A172 (cell line): ENCODE measurements at places on chromosomes 2 and 18.
A peak's percentile ranks its signal among the peaks of the same experiment; 100 is the strongest.

GRCh38 chr2:224650815-224651439, 65.2 kb downstream of the CCDC195 start:
- DNase-seq, result peak; percentile 58

DNA sequence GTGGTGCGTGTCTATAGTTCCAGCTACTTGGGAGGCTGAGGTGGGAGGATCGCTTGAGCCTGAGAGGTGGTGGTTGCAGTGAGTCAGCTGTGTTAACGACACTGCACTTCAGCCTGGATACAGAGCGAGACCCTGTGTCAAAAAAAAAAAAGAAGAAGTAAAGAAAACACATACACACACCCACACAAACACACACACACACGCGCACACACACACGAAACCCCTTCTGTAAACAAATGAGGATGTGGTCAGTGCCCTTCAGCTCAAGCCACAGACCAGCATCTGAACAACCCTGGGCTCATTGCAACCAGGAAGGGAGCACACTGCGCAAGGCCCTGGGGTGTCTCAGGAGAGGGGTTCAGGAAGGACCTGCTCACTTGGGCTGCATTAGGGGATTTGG, 47.9 kb upstream of the KCNF1 start:
- no peak for DNase-seq

- DNase-seq, result no peak
These were observed 294.6 kb upstream of the CYP26B1 start for GRCh38 chr2:72442270-72442669.

DNA sequence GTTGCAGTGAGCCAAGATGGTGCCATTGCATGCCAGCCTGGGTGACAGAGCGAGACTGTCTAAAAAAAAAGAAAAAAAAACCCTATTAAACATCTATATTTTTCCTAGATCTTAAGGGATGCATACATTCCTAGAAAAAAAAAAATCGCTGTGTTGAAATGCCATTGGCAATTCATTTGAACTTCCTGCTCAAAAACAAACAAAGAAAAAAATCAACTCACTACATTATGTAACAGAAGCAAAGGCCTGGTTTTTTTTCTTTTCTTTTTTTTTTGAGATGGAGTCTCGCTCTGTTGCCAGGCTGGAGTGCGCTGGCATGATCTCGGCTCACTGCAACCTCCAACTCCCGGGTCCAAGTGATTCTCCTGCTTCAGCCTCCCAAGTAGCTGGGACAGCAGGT, 21.7 kb upstream of the STRN start:
- DNase-seq, result no peak

- DNase-seq, result no peak
These were observed 12.5 kb downstream of the GREB1L start for GRCh38 chr18:21254576-21254975.

- DNase-seq, result no peak
These were observed 2.3 kb downstream of the RBBP8 start for GRCh38 chr18:22935431-22935830.

DNA sequence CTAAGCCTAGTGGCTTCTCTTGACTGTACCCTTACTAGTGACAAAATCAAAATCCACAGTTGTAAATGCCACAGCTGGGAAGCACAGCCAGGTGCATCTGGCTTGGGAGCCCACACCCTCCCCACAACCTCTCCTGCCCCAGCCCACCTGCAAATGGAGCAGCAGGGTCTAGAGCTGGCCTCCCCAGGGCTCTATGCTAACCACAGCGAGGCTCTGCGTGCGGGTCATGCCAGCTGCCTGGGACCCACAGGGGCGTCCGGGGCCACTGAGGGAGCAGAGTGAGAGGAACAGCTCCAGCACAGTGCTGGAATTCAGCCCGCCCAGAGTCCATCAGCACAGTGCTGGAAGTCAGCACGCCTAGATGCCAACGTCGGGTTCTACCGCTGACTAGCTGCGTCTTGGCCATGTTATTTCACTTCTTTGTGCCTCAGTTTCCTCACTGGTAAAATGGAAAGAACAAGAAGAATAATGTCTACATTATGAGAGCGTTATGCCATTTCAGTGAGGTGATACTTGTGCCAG, 109.1 kb upstream of the ID2 start:
- no peak for DNase-seq

GRCh38 chr2:215664847-215665525, 229.1 kb upstream of the FN1 start:
- peak; percentile 89 for DNase-seq

DNA sequence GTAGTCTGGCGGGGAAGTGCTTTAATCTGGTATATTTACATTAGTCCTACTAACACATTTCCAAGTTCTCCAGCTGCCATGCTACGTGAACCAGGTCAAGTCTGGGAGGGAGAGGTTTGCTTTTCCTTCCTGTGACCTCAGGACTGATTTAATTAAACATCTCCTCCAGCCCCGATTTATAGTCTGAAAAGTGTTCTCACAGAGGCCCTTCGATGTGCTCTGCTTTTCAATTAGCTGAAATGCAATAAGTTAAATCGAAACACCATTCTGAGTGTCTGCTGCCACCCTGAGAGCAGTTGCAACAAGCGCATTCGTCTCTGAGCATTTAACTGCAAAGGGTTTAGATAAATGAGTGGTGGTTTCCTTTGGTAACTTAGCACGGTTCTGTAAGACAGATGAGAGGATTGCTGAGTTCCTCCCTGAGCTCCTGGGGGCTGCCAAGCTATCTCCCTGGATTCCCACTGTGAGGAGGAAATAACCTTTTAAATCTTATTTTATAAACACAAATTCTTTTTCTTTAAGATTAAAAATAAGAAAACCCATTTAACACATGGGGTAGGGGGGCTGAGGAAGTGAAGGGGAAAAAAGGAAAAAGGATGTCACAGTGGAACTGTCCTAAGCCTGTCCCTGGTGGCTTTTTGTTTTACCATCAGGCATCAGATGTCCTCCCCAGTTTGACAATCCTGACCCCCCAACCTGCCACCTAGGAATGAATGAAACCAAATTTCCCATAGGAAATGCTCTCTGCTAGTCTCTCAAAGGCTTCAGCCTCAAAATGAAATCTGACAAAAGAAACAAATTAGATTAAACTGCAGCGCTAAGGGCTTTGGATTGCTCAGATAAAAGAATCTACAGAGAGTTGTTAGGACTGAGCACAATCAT, 56.5 kb upstream of the CREB1 start:
- peak; percentile 81 for DNase-seq

GRCh38 chr2:73944714-73945113, 18.0 kb downstream of the DGUOK start:
- DNase-seq, result no peak

- DNase-seq, result no peak
These were observed 30.9 kb upstream of the PGAP1 start for GRCh38 chr2:196957442-196957841.

DNA sequence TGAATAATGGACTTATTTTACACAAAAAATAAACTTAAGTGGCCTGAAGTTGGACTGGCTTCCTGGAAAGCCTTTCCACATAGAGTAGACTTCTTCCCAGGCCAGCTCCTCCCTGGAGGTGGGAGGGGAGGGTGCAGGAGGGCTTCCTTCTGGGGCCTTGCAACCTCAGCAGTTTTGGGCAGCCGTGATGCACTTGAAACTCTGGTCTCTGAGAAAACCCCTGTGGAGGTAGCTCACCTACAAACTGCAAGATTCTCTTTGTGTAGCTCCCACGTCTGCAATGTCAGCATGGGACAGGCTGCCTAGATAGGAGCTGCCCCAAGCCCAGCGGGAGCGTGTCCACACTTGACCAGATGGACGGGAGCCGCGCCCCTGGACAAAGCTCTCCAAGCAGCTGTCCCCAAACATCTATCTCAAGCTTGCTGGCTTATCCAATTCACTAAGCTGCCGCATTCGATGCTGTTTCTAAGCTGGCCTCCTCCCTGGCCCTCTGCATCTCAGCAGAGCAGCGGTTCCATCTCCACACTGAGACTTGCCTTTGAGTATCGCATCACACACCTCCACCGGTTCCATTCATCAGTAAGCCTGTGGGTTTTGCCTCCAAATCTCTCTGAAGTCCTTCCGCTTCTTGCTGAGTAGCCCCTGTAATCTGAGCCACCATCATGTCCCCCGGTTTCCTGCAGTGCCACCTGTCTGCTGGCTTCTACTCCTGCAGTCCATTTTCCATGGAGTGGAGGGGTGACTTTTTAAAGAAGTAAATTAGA, 1.6 kb upstream of the LPIN1 start:
- peak; percentile 50 for DNase-seq

DNA sequence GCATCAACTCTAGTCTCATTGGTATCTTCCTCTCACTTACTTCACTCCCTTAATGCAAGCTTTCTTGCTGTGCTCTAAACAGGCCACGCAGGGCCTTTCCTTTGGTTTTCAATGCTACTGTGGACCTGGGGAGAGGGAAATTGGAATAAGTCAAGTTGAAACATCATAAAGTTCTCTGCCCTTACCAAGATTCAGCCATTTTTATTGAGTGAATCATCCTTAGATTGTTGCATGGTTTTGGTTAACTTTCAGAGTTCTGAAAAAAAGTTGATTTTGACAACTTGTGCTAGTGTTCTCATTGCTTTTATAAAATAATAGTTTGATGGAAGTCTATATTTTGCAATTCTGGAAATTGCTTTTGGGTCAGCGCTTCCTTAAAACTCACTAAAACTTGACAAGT, 852.8 kb upstream of the ACVR2A start:
- DNase-seq, result no peak

- no peak for DNase-seq
These were observed 3.0 kb downstream of the PDE11A start for GRCh38 chr2:178069551-178069950.

GRCh38 chr2:177165721-177166711, 46.6 kb upstream of the HNRNPA3 start:
- DNase-seq, result peak; percentile 68

- DNase-seq, result no peak
These were observed 72.5 kb downstream of the NCAPH start for GRCh38 chr2:96407919-96408550.

DNA sequence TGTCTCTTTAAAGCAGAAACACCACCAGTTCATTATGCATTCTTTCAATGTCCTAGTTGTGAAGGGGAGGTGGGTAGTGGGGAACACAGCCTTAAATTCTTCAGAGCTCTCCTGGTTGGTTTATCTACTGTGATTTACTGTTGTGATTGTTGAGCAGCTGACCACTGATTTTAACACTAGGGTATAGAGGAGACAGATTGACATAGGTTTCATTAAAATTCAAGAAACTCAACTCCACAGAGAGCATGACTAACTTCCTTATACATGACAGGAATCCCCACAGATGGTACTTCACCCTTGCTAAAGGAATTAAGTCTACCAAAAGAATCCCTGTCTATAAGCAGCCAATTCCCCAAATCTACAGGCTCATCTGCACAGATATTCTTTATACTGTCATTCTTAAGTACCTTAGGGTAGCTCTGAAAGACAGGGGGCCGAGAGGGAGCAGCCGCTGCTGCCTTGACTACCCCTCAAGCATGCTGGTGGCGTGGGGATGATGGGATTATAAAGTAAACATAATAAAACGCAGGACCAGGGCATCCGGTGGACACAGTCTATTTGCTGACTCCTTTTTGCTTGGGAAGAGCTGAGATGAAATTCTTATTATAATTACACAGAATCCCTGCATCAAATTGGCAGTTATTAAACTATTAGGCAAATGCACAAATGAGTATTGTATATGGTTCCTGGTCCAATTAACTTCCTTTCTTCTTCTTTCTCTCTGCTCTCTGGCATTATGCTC, 1377.6 kb upstream of the PIK3C3 start:
- peak; percentile 46 for DNase-seq

- DNase-seq, result no peak
These were observed 39.5 kb downstream of the GLI2 start for GRCh38 chr2:120775194-120775593.

DNA sequence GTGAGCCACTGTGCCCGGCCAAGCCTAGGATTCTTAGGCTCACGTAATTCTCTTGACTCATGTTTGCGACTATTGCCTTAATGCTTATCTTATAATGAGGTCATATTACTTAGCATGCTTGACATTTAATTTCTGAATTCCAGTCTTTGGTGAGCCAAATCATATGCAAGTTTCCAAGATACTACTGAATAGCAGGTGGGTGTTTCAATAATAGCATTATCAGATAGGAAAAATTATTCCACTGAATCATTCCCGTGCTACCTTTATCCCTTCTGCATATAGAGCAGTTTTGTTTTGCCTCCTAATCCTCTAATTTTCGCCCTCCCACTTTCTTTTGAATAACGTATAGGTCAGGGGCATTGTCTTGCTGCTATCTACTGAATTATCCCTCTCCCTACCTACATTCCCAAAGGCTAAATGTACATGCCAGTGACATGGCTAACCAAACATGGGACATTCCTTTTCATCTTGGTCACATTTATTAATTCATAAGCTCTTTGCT, 4.9 kb downstream of the DAW1 start:
- peak; percentile 78 for DNase-seq

- DNase-seq, result peak; percentile 69
These were observed 102.8 kb downstream of the RBMS1 start for GRCh38 chr2:160390544-160391455.
